AG04449 (cell line): ENCODE measurements at places on chromosomes 16 and 17.

DNA sequence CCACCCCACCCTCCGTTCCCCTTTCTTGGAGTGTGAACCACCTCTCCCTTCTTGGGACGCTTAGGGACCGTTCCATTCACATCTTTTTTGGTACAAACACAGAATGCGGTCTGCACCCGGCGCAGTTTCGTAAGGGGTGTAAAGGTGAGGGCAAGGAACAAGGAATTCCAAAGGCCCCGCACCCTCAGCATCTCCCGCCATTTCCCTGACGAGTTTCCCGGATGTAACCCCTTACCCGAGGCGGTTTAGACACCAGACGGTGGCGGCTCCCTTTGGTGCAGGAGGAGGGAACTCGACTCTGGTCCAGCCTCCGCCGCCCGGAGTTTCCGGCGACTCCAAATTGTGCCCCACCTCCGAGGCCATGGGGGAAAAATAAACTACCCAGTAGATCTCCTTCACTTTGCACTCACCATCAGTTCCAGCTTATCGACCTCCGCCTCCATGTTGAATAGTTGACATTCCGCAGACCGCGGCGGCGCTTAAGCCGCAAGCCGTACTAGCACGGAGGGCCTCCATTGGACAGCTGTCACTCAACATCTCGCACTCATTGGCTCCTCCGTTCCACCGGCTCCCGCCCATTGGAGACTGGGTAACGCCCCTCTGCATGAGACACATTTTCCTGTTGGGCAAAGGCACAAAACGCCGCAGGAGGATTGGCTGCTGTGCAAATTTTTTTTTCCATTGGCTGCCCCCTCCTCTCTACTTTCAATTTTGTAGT lies at the start of gene SKA2:
Gene SKA2, minus strand, starts transcription at position 466 of the 718 bp plus-strand sequence. Its CDS starts 23 bp downstream, at position 443.
- no peak for DNase-seq

GRCh38 chr16:89297910-89298545 lies 80.5 kb downstream of the ZNF778 start:
- no peak for DNase-seq

- DNase-seq: no peak
Measured at GRCh38 chr17:39908789-39909352, 9.6 kb downstream of the GSDMB start.

GRCh38 chr17:6105649-6106007 lies 35.4 kb downstream of the WSCD1 start:
- DNase-seq: no peak

- DNase-seq: no peak
Measured at GRCh38 chr17:34382621-34383124, 19.6 kb upstream of the CCL1 start.

DNA sequence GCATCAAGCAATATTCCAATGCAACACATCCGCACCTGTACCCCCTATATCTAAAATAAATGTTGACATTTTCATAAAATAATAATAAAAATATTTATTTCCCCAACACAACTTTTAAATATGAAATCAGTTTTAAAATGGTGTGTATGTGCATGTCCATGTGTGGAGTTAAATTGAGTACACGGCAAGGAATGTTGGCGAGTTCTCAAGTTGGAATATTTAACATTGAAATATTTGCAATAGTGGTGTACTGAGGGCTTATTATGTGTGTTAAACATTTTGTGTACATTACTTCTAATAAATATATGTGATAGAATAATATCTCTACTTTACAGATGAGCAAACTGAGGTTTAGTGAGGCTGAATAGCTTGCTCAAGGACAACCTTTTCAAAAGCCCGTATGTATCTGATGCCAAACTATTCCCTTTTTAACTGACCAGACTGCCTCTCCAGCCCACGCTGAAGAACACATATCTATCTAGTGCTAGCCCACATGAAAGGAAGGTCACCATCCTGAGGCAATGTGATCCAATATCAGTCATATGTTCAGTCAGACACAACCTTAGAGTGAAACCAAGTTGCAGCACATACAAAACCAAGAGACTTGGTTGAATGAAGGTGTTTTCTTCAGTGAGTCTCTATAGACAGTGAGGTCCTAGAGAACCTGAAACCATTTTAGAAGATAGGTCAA lies 192.2 kb upstream of the CDH11 start:
- no peak for DNase-seq

GRCh38 chr16:9081843-9082242 lies 9.6 kb upstream of the HAPSTR1 start:
- no peak for DNase-seq

DNA sequence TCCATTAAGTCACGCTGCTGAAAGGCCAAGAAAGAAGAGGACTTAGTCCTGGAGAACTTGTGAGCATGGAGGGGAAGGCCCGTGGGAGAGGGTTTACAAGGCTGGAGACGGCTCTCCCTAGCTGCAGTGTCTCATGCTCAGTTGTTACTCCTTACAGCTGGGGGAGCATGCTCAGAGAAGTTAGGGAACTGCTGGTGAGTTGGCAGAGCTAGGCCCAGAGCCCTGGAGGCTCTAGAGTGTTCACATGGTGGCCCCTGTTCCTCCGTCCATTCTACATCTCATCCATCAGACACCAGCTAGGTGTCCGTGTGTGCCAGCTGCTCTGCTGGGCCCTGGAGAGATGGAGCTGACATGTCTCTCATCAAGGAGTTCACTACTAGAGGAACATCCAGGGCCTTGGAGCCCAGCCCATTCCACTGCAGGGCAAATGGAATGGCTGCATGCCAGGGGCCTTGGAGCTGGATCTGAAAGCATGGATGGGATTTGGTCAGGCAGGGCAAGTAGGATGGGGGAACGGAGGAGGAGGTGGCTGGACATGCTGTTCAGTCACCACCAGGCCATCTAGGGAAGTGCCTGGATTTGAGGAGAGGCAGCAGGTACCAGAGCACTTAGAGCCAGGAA lies 6.3 kb downstream of the XYLT2 start:
- no peak for DNase-seq

GRCh38 chr17:64354396-64354795 lies 36.3 kb downstream of the PECAM1 start:
- no peak for DNase-seq

GRCh38 chr16:47284999-47285398 lies 141.3 kb upstream of the NETO2 start:
- no peak for DNase-seq

- DNase-seq: no peak
Measured at GRCh38 chr17:44121997-44122815, 1.2 kb downstream of the HDAC5 start.

- no peak for DNase-seq
Measured at GRCh38 chr17:39144416-39144840, 7.0 kb downstream of the PLXDC1 start.

DNA sequence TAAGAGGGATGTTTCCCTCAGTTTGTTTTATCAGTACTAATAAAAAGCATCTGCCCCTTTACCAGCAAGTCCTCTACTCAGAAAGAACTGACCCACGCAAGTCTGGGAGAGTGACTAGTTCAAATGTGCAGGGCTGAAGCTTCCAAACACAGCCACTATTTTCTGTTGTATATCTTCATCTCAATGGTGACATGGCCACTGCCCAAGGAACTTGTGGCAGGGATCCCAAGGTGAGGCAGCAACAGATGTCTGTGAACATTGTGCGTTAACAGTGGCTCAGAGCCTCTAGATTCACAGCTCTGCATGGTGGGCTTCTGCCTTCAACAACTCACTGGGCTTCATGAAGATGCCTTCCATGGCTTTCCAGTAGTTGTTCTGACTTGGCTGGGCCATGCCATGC lies 3.7 kb upstream of the BLTP2 start:
- no peak for DNase-seq

- no peak for DNase-seq
Measured at GRCh38 chr17:54626146-54626703, 274.4 kb upstream of the TOM1L1 start.

GRCh38 chr17:79968116-79968515 lies 67.6 kb downstream of the TBC1D16 start:
- DNase-seq: no peak

DNA sequence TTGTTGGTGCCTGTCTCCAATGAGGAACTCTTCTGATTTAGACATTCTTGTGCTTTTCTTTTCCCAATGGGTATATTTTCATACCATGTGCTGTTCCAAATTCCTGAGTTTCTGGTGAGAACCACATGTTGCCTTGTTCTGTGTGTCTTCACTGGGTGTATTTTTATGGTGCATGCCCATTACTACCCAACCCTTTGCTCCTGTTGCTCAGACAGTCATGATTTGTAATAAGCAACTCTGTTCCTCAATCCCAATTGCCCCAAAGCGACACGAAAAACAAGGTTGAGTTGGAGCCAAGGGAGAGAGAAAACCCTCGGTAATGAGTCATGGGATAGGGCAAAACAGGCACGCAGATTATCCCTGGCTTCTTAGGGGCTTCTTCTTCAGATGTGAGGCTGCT lies 101.8 kb downstream of the ABCA8 start:
- no peak for DNase-seq

GRCh38 chr17:79542718-79543117 lies 68.1 kb downstream of the RBFOX3 start:
- DNase-seq: no peak

- no peak for DNase-seq
Measured at GRCh38 chr16:72442385-72443158, 270.6 kb upstream of the PMFBP1 start.

DNA sequence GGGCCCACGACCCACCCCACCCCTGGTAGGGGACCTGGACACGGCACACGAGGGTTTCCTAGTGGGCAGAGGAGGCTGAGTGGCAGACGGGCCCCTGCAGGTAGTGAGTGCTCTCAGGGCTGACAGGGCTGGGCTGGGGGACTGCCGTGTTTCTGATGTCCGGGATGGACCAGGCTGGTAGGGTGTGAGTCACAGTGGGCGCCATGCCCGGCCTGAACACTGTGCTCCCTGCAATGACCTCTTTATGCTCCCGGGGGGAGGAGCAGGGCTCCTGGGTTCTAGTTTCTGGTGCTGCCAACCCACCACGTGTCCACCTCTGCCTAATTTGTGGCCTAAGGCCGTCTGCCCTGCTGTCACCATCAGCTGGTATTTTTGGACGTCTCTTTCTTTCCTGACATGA lies 26.3 kb downstream of the ARHGAP23 start:
- DNase-seq: no peak

GRCh38 chr16:25176136-25176535 lies 40.6 kb upstream of the AQP8 start:
- DNase-seq: no peak

GRCh38 chr17:12599186-12599920 lies 66.3 kb upstream of the MYOCD start:
- DNase-seq: no peak

GRCh38 chr17:60109161-60109560 lies 30.4 kb upstream of the HEATR6 start:
- DNase-seq: no peak

DNA sequence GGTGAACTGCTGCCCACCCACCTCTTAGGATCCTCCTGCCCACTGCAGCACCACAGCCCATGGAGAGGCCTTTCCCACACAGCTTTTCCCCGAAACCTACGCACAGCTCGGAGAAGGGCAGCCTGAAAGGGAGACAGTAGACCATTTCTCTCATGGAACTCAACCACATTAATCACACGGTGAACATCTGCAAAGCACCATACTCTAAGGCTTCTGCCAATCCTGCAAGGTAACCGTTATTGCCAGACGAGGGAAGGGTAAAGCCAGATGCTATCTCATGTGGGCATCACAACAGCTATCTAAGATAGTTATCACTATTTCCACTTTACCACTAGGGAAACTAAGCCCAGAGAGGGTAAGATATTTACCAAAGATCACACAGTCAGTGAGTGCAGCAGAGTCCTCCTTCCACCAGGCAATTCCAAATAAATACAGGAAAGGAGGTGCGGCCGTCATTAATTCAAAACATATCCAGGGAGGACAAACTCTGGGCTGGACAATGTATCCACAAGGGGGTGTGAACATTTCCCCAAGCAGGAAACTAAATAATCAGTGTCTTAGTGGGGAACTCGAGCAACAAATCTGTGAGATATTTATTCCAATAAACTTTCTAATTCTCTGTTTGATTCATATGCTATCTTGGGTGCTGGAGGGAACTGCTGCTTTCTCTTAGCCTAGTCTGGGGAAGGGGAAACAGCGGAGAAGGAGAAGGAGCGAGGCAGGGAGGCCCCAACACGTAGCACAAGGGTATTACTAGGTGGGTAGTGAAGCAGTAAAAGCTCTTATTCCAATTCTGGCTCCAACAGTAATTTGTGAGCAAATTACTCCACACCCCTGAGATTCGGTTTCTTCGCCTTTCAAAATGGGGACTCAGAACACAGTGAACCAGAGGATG lies 723 bp downstream of the TMEM186 start:
- no peak for DNase-seq

- no peak for DNase-seq
Measured at GRCh38 chr16:50386774-50387173, 18.0 kb upstream of the BRD7 start.

DNA sequence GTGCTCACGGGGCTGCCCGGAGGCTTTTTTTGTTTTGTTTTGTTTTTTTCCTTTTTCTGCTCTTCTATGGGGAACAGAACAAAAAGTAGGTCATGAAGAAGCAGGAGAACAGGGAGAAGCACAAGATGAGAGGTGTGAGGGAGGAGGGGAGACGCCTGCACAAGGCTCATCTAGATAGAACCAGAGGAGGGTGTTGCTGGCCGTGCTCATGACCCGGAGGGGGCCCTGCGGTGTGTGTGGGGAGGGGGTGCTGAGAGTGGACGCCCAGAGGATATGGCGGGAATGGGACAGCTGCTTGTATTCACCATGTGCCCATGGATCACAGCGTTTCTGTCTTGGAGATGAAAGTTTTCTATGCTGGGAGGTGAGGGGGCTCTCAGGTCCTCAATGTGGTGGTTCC lies 183.7 kb downstream of the FOXL1 start:
- DNase-seq: no peak

- no peak for DNase-seq
Measured at GRCh38 chr17:39736319-39737165, 1.2 kb upstream of the GRB7 start.

DNA sequence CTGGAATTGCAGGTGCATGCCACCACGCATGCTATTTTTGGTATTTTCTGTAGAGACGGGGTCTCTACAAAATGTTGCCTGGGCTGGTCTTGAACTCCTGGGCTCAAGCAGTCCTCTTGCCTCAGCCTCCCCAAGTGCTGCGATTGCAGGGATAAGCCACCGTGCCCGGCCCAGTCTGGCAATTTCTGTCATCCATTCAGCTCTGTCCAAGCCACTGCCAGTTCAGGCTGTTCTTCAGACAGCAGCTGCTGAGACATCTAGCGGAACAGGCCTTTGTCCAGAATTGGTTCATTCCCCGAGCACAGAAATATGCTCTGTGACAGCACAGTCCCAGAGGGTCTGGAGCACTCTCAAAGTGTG lies 5.4 kb downstream of the SLC47A1 start:
- no peak for DNase-seq
